ENCODE measurements at places on chromosomes 7 and 10.

DNA sequence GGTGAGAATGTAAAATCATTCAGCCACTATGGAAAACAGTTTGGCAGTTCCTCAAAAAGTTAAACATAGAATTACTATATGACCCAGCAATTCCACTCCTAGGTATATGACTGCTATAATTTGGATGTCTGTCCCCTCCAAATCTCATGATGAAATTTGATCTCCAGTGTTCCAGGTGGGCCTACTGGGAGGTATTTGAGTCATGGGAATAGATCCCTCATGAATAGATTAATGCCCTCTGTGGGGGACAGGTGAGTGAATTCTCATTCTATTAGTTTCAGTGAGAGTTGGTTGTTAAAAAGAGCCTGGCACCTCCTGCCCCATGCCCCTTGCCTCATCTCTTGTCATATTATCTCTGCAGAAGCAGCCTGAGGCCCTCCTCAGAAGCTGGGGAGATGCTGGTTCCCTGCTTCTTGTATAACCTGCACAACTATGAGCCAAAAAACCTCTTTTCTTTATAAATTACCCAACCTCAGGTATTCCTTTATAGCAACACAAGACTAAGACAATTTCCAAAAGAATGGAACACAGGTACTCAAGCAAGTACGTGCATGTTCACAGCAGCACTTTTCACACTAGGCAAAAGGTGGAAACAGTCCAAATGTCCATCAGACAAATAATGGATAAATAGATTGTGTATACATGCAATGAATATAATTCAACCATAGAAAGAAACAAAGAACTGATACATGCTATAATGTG, 8.8 kb upstream of the SLC25A28 start:
- DNase-seq = no peak

- no peak for DNase-seq
Observed at GRCh38 chr7:17103984-17104383, 194.5 kb upstream of the AHR start.

DNA sequence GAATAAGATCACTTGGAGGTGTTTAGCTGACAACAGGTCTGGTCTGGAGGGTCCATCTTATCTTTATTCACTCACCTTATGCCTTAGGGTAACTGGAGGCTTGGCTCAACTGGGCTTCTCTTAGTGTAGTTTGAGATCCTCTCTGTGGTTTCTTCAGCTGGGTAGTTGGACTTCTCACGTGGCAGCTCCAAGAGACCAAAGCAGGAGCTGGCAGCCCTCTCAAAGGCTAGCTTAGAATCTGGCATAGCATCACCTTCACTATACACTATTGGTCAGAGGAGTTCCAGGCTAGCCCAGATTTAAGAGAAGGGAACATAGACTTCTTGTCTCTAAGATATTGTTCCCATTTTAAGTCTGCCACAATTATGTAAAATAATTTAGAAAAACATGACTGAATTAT, 16.4 kb downstream of the ADK start:
- DNase-seq = no peak

DNA sequence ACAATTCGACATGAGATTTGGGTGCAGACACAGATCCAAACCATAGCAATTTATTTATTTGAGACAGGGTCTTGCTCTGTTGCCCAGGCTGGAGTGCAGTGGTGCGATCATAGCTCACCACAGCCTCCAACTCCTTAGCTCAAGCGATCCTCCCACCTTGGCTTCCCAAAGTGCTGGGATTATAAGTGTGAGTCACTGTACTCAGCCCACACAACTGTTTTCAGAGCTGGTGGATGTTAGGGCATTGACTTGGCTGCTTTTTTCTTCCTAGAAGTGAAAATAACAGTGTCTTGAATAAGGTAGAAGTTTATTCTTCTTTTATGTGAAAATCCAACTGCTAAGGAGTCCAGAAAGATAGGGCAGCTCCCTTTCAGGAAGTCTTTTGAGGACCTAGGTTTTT, 132.1 kb downstream of the CCDC3 start:
- no peak for DNase-seq

- no peak for DNase-seq
Observed at GRCh38 chr7:42766782-42767423, 145.0 kb downstream of the C7orf25 start.

GRCh38 chr7:92680442-92680841, 90.3 kb upstream of the FAM133B start:
- no peak for DNase-seq

- DNase-seq = no peak
Observed at GRCh38 chr10:133018491-133018890, 69.2 kb upstream of the ADGRA1 start.

- no peak for DNase-seq
Observed at GRCh38 chr7:1597066-1597760, 27.4 kb upstream of the PSMG3 start.

DNA sequence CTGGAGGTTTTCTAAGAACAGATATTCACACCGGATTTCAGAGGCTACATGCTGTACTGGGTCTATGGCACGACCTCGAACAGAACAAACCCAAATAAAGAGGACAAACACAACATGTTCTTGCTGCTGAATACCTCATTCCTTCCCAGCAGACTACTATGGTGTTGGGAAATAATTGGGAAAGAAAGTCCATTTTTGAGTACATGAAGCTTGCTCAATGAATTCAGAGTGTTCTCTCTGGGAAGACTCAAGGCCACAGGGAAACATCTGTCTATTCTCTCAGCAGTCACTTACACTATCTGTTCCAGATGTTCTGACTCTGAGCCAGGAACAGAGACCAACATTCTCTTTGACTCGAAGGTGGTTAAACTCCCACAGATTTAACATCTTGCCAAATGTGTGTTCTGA, 30.9 kb downstream of the LAMB1 start:
- DNase-seq = no peak

- DNase-seq = no peak
Observed at GRCh38 chr7:70637726-70638125, 494.2 kb upstream of the GALNT17 start.

DNA sequence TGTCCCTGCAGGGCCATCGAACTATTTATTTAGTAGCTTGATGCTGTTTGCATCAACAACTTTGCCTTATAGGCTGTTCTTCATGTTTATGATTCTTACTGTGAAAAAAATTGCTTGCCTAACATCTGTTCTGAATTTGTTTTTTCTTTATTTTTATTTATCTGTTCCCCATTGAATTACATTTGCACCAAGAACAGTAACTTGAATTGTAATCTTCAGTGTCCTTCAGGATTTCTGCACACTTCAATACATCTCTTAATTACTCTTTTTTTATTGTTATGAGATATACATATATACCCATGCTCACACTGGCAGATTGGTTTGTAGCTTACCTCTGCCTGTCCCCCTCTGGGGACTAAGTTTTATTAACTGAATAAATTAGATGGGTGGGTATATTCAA, 64.4 kb downstream of the TBXAS1 start:
- DNase-seq = no peak

GRCh38 chr7:20778063-20778721, 8.5 kb downstream of the SP8 start:
- DNase-seq = no peak

- DNase-seq = no peak
Observed at GRCh38 chr7:40015790-40016296, 65.8 kb downstream of the CDK13 start.

- DNase-seq = no peak
Observed at GRCh38 chr7:15831606-15832005, 145.1 kb upstream of the MEOX2 start.

- DNase-seq = no peak
Observed at GRCh38 chr7:957418-958220, 3.1 kb upstream of the ADAP1 start.

GRCh38 chr7:125125315-125125714, 195.7 kb upstream of the POT1 start:
- DNase-seq = no peak

DNA sequence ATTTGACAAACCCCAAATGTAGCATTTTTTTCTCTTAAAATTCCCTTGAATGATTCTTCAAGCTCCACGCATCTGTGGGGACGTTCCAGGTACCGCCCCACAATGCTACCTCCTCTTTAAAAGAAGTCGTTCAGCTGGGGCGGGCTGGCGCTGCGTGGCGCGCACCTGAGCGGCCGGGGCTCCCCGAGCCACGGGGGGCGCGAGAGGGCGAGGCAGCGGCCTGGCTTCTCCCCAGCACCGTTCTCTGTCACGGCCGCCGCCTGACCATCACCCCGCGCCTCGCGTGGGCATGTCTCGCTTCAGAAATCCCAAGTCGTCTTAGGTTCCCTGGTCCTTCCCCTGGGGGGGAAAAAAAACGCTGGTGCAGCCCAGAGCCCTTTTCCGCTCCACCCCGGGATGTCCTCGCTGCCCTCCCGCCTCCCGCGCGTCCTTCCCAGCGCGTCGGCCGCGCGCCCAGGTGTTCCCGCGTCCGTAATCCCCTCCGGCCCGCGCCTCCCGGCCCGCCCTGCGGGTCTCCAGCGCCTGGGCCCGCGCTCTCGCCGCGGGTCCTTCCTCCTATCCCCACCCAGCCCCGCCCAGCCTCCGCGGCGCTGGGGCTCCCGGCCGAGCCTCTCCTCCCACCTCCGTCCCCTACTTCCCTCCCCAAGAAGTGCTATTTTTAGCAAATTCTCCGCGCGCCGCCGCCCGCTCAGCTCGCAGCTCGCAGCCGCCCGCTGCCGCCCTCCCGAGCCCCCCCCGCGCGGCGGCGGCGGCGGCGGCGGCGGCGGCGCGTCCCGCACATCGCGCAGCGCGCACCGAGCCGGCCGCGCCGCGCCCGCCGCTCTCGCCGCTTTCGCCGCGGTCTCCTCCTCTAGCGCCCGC, 58.7 kb upstream of the PRPS1L1 start:
- no peak for DNase-seq

DNA sequence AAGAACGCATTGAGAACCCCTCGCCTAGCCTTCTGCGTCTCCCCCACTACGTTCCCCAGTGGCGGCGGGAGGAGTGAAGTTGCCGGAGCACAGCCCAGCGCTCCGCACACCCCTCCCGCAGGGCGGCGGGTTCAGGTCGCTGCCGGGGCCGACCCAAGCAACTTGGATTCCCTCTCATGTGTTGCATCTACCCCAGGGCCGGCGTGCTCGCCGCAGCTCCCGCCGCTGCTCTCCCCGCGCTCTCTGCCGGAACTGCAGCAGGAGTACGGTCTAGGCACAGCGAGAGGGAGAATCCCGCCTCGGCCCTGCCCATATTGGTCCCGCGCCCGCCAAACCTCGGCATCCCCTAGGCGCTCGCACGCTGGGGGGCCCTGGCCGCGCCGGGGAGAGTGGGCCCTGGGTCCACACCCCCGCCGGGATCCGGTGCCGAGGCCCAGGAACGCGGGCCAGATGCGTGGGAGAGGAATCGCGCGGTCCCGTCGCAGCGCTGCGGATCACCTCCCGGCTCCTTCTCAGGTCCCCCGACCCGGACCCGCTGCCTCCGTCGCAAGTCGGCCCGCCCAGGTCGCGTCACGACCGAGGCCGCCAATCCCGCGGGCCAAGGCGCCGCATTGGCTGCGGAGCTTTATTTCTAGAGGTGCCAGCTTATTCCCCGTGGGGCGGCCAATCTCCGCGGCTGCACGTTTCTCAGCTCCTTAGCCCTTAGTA, 648 bp upstream of the TMEM243 start:
- DNase-seq = peak; percentile 77

GRCh38 chr10:19606968-19607367, 209.3 kb upstream of the PLXDC2 start:
- no peak for DNase-seq

GRCh38 chr7:142798451-142799436, 28.0 kb downstream of the PRSS2 start:
- no peak for DNase-seq

Measured in NCI-H1417 treated with DMSO at 0.1 percent for 48 hours (cell line).